Activated CD4-positive, alpha-beta T cell treated with anti-CD3 and anti-CD28 coated beads for 48 hours (primary cell): ENCODE measurements at places on chromosomes 7 and 10.

GRCh38 chr7:31410265-31410664 lies 69.7 kb upstream of the NEUROD6 start:
- no peak for DNase-seq

- DNase-seq: no peak
Observed at GRCh38 chr7:108026647-108027046, 23.7 kb upstream of the LAMB1 start.

DNA sequence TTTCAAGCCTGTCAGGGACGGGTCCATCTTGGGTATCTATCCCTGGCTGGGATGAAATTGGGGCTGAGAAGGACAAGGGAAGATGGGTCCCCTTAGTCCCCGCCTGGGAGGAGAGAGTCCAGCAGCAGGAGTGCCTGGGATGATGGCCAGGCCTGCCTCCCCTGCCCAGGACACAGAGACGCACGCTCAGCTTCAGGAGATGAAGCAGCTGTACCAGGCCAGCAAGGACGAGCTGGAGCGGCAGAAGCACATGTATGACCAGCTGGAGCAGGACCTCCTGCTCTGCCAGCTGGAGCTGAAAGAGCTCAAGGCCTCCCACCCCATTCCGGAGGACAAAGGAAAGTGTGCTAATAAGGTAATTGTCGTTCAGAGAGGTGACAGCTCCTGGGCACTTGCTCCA lies 15.4 kb downstream of the CCDC136 start:
- no peak for DNase-seq

- no peak for DNase-seq
Observed at GRCh38 chr10:131577178-131577555, 265.6 kb upstream of the TCERG1L start.

- DNase-seq: no peak
Observed at GRCh38 chr10:13376746-13377145, 28.7 kb upstream of the SEPHS1 start.

DNA sequence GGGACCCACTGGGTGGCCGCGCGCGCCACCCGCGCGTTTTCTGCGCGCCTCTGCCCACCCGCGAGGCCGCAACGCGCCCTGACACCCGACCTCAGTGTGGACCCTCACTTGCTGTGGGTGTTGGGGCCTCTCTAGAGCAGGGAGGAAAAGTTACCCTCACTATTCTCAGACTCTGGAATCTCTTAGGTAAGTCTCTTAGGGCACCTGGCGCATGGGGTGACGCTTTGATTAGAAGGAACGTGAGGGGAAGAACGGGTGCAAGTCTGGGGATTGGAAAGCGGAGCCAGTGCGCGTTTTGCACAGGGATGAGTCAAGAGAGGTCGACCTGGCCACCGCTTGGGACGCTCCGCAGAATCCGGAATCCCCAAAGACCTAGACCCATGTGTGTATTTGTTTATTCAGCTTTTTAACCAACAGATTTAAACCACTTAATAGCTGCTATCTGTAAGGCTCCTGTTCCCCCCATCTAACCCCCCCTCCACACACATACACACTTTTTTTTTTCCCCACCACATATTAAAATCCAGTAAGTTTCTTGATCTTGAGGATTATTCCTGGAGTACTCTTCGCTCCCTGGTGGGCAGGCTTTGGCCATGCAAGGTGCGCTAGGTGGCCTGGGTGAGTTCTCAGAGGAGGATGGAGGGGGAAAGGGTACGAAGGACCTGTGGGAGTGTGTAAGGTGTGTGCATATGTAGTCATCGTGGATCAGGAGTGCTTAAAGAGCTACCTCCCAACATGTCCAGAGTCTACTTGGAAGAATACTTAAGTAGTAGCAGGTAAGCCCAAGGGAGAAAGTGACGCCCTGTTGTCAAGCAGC lies 169.1 kb upstream of the PPP1R3A start:
- no peak for DNase-seq
